ENCODE measurements at places on chromosomes 5 and 9.
A peak's percentile ranks its signal among the peaks of the same experiment; 100 is the strongest.

GRCh38 chr9:87498811-87499360 lies 1.2 kb downstream of the DAPK1 start:
- DNase-seq, result no peak

DNA sequence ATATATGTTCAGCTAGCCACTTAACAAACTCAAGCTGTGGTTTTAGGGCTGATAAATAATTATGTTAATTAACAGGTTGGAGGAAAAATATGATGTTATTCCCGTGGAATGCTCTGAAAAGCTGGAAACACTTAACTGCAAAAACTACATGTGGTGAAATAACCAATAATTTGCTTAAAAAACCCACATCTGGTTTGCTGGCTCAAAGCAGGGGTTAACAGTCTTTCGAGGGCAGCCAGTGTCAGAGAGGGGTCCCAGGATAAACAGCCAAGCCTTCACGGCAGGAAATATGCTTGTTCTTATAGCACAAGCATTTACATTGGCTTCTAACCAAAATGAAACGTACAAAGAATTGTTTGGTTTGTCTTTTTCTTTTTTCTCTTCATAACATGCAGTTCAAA lies 254.0 kb upstream of the GAS1 start:
- DNase-seq, result no peak

- no peak for DNase-seq
Observed at GRCh38 chr5:2133080-2133479, 250.4 kb upstream of the IRX4 start.

GRCh38 chr9:123225374-123225813 lies 43.0 kb downstream of the STRBP start:
- DNase-seq, result peak; percentile 72

- no peak for DNase-seq
Observed at GRCh38 chr5:158951436-158952247, 148.1 kb downstream of the EBF1 start.

Data from RWPE1 (cell line).